ENCODE measurements at places on chromosomes 1 and 21.

- DNase-seq: no peak
Measured at GRCh38 chr21:26124896-26125295, 45.7 kb downstream of the APP start.

- DNase-seq: no peak
Measured at GRCh38 chr1:235637756-235638534, 11.6 kb downstream of the GNG4 start.

- no peak for DNase-seq
Measured at GRCh38 chr1:37480581-37481288, 6.4 kb downstream of the ZC3H12A start.

DNA sequence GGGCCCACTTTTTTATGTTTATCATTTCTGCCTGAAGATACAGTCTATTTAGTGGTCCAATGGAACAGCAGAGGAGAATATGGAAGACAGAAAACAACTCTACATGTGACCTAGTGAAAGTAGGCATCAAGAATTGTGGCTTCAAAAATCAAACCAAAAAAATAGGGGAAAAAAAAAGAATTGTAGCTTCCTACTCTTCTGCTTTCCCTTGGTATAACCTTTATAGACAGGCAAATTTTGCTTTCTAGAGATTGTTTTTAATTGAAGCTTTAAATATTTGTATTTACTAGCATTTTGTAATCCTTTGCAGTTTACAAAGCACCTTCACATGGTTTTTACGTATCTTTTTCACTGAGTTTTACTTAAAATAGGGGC, 14.3 kb downstream of the PDIK1L start:
- DNase-seq: no peak

DNA sequence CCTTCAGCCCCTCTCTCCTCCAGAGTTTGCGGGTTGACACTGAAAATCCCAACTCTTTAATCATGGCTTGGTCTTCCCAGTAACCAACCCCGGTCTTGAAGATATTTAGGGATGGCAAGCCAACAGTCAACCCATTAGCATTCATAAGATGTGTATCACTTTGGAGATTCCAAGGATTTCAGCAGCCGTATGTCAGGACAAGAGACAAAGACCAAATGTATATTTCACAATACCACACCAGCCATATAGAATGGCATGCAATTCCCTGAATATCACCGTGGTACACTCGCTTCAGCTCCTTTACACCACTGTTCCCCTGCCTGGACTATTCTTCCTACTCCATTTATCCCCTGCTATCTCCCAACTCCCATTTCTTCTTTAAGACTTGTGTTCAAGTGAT, 109.2 kb downstream of the CSMD2 start:
- DNase-seq: no peak

DNA sequence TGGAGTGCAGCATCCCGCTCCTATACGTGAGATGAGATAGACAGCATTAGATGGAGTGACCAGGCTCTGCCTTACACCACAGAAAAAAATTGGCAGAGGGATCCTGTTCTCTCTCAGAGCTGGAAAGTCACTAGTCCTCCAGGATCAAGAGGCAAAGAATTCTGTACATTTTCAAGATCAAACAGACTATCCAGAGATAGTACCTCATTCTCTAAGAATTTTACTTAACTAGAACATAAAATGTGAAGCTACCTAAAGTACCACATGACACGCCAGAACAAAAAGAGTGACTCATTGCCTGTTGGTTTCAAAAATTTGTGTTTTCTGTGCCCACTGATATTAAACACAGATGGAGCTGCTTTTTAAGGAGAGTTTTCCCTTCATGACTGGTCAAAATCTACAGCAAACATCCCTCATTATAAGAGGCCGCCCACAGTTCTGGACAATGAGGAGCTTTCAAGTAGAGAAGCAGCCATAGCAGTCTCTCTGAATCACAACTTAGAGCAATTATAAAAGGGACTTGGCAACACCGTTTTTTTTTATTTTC, 32.3 kb downstream of the CD160 start:
- no peak for DNase-seq

DNA sequence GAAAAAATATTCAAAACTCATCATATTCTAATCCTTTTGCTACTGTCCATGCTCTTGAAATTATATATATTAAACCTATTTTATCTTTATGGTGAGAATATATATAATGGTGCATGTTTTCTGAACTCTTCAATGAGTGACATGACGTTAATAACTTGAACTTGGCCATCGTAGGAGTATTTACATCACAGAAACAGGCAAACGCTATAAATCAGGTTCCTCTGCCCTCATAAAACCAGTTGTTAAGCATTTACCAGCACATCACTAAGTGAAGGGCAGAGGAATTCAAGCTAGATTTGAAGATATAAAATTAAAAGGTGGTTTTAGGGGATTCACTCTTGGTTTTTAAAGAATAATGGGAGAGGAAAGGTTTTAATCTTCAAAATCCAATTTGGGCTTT, 20.5 kb downstream of the NID1 start:
- no peak for DNase-seq
